ENCODE measurements at places on chromosomes 4 and X. TPM values are rescaled to one million over a fixed set of nuclear protein-coding genes. Genes with fewer than 3 reads are reported as not detected.

The IGFBP7 gene
- not detected for total RNA-seq

The UGDH gene
- 16.7 TPM for total RNA-seq

The MAGED4 gene
- 1.6 TPM for total RNA-seq

The TMSB15C gene
- 3.9 TPM for total RNA-seq

The OPRPN gene
- not detected for total RNA-seq

The TRIM2 gene
- total RNA-seq, result 0.63 TPM

The SLC10A4 gene
- total RNA-seq, result not detected

The NUDT10 gene
- 4.9 TPM for total RNA-seq

The CXorf58 gene
- total RNA-seq, result 0.14 TPM

The WNK3 gene
- 0.45 TPM for total RNA-seq

The AADAT gene
- total RNA-seq, result not detected

The TAF7L gene
- total RNA-seq, result not detected

Measured in activated CD8-positive, alpha-beta T cell treated with anti-CD3 and anti-CD28 coated beads for 36 hours (primary cell).